ENCODE measurements at places on chromosomes 1 and 21.

- peak; percentile 24 for DNase-seq
Measured at GRCh38 chr1:246218686-246219085, 288.4 kb downstream of the SMYD3 start.

DNA sequence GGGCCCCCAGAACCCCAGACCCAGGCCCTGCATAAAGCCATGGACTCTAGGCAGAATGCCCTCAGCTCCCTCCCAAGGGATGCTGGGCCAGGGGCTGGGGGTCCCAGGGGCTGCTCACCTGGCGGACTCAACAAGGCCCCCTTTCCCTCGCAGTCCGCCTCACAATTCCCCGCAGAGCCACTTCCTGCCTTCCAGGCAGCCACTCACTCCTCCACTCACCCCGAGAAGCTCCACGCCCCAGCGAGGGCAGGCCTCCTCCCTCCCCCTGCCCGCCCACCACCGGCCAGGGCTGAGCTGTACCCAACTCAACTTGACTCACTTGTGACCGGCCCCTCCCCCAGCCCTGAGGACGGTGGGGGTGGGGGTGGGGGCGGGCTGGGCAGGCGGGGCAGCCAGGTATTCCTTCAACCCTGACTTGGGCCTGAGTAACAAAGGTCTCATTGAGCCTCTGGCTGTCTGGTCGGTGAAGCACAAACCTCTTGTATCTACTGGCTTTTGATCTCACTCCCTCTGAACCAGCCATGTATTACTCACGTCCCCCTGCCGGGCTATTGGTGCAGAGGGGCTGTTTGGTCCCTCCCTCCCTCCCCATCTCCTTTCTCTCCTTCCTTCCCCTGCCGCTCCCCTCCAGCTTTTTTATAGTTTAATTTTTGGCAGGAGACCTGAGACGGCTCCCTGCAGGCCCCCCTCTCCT is 5.9 kb downstream of the BLACAT1 start:
- no peak for DNase-seq

DNA sequence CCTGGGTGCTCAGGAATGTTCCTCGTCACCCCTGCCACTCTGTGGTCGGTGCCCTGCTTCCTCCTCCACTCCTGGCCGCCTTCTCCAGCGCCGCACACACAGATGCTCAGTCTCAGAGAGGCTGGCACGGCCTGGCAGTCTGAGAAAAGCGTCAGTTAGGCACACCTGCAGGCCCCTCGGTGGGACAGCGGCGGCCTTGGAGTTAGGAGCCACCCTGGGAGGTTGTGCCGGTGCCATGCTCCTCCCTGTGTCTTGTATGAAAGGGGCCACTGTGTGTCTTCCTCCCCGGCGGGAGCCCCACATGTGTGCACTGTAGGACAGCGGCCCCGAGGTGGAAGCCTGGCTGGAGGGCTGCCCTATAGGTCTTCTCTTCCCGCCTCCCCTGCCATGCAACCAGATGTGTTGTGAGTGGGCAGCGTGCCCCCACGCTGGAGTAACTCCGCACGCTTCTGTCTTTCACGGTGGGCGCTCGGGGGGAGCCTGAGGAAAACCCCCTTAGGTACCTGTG is 145.2 kb downstream of the PGBD5 start:
- no peak for DNase-seq

GRCh38 chr1:160858097-160858496 is 4.6 kb downstream of the CD244 start:
- DNase-seq, result no peak
